ENCODE measurements at places on chromosomes 13 and 19.

DNA sequence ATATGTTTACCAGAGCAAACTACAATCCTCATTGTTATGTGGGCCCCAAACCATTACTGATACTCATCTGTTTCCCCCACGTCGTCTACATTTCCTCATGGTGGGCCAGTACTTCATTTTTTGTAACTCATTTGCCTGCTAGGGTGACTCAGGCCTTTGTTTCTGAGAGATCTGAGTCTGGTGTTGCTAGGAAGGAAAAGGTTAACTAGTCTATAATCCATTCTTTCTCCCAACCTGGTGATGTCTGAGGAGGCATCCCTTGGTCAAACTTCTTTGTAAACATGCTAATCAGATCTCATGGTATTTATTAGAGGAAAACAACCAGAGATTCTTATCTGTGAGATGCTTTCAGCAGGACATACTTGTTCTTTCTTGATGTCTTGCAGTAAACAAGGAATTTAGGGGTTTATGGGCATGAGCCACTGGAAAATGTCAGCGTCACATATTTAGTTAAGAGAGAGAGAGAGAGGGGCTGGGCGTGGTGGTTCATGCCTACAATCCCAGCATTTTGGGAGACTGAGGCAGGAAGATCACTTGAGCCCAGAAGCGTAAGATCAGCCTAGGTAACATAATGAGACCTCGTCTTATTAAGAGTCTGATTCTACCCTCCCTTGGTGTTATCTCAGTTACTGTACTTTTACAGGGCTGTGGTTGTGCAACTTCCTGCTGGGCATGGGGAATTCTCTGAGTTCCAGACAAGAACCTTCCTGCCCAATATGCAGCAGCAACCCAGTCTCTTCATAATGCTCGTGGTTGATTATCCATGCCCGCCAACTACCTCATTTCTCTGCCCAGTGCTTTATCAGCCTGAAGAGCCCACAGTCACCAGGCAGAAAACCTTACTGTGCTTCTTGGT is 9.7 kb upstream of the DPRX start:
- no peak for DNase-seq

DNA sequence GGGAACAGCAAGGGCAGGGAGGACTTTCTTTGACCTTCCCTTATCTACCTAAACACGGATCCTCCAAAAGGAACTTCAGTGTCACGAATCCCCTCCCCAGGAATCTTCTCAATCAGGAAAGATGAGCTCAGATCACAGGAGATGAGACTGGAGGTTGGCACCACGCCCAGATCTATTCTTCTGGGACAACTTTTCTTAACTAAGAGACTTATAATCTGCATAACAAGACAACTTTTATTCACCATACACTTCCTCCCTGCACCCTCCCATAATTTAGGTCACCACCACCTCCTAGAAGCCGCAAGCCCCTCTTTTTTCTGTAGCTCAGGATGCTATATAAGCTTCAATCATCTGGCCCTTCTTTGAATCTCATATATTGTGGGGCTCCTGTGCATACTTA is 19.2 kb upstream of the AKT2 start:
- no peak for DNase-seq

DNA sequence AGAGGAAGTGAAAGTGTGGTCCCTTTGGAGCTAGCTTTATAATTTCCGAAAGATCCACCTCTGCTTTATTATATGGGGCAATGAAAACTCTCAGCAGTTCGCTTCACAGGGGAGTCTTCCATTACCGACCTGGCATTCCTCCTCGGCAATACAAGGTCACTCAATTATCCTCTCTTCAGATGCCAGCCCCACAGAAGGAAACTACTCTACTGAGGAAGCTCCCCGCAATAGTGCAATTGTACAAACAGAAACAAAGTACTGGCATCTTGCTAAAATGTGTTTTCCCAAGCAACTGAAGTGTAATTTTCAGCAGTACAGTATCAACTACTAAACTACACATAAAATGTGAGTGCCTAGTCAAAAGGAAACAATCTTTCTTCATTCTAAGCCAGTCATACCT is 702.0 kb downstream of the PCDH9 start:
- DNase-seq, result no peak

DNA sequence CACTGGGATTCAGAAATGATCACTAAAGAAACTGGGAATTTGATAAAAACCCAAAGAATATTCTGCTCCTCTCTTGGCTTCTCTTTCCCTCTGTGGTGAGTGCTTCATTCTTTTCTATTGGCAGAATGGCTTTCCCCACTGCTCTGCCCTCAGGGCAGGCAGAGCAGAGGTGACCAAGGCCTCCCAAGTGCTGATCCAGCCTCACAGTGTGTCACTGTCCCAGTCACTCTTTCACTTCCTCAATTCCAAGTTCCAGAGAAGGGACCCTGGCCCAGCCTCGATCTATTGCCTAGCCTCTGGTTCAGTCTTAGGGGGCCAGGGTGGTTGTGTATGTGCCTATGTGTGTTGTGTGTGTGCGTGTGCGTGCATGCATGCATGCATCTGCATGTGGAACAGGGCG is 180.6 kb upstream of the TMTC4 start:
- no peak for DNase-seq

DNA sequence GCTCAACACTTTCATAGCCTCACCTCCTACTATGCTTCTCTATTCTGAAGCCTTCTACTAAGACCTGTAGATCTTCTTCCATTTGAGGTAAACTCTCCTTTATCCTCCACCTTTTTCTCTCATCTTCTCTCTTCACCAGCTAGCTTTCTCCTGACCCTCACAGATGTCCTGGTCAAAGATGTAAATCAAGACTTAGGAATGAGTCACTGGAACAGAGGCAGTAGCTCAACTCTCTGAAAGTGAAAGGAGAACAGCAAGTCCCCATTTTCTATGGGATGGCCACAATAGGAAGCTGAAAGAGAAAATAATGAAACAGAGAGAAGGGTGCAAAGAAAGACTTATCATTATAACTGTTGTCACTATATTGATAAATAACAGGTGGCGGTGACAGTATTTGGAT is 86.1 kb upstream of the DOCK9 start:
- no peak for DNase-seq

DNA sequence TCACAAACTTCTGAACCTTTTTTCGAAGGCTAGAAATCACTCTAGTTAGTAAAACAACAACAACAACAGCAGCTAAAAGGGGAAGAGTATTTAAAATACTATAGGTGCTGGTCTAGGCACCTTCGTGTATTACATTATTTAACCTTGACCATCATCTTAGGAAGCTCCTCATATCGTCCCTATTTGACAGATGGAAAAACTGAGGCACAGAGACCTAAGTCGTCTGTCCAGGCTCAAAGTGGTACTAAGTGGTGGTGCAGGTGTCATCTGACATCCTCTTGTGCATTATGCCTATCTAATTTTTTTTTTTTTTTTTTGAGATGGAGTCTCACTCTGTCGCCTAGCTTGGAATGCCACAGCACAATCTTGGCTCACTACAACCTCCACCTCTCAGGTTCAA is 29.1 kb downstream of the CATSPERD start:
- DNase-seq, result no peak

- no peak for DNase-seq
Measured at GRCh38 chr19:10334588-10335351, 1.4 kb upstream of the RAVER1 start.

DNA sequence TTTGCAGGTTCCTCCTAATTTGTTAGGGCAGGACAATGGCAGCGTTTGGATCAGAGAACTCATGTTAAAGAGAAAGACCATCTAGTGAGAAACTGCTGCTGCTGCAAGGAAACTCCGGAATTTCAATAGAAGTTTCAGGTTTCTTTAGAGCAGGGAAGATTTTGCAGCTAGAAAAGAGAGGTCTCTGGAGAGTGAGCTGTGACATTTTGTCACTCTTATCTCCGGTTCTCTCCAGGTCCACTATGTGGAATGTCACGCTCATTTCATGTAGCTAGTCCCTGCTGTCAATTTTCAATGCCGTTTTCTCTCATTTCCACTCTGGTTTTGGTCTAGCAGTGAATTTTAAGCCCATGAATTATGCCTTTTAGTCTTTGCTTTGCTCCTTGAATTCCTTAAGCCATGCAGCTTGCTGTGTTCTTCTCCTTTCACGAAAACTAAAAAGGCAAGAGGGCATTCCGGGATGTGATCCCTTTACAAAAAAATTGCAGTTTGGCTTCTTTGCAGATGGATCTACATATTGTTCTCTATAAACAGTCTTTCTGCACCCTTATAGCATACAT is 46.7 kb upstream of the POSTN start:
- DNase-seq, result no peak

GRCh38 chr13:44171156-44171555 is 202.5 kb upstream of the SERP2 start:
- DNase-seq, result no peak
